PC-9 (cell line): ENCODE measurements at places on chromosomes 1 and 21. TPM values are rescaled to one million over a fixed set of nuclear protein-coding genes. Genes with fewer than 3 reads are reported as not detected.

Gene SPRR2G
- total RNA-seq, result not detected in 2 replicates

DNA sequence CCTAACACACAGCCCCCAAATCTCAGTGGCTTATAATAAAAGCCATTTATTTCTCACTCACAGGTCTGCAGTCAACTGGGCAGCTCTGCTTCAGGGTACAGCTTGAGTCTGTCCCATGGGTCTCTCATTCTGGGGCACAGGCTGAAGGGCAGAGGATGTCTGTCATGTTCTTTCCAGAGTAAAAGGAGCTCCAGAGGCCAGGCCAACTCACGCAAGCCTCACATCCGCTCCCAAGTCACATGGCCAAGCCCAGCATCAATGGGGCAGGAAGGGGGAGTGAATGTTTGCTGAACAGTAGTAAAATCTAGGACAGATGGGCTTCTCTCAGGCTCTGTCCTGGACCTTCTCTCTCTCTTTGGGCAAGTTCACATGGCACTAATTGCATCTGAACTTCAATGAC is 7.1 kb upstream of the SSBP3 start:
- no peak for DNase-seq
- H3K36me3 ChIP-seq, result no peaks in the 10 kb centered on the region
- peaks cover 30% of the 10 kb centered on the region for H3K27me3 ChIP-seq
- H3K4me1 ChIP-seq, result peaks cover 15% of the 10 kb centered on the region
- H3K4me3 ChIP-seq, result no peak overlapping the region

GRCh38 chr1:167166690-167167075 is 54.0 kb upstream of the POU2F1 start:
- DNase-seq, result no peak
- no peaks in the 10 kb centered on the region for H3K27me3 ChIP-seq
- H3K27ac ChIP-seq, result no peak overlapping the region
- no peaks in the 10 kb centered on the region for H3K36me3 ChIP-seq

DNA sequence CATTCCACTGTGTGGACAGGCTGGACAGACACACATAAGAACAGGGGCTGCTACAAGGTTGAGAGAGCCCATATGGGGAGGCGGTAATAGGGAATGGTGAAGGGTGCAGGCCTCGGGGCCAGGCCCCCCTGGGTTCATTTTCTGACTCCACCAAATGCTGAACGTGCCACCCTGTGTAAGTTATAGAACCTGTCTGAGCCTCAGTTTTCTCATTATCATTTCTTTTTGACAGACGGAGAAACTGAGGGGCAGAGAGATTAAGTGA is 569.5 kb downstream of the PTPRU start:
- H3K36me3 ChIP-seq, result no peaks in the 10 kb centered on the region
- no peak overlapping the region for H3K27ac ChIP-seq
- no peaks in the 10 kb centered on the region for H3K4me1 ChIP-seq
- DNase-seq, result no peak
- no peaks in the 10 kb centered on the region for H3K27me3 ChIP-seq

- H3K4me1 ChIP-seq, result peaks cover 33% of the 10 kb centered on the region
- no peak overlapping the region for H3K4me3 ChIP-seq
- DNase-seq, result no peak
- no peaks in the 10 kb centered on the region for H3K27me3 ChIP-seq
These were observed 6.4 kb downstream of the PBX1 start for GRCh38 chr1:164565357-164565756.

DNA sequence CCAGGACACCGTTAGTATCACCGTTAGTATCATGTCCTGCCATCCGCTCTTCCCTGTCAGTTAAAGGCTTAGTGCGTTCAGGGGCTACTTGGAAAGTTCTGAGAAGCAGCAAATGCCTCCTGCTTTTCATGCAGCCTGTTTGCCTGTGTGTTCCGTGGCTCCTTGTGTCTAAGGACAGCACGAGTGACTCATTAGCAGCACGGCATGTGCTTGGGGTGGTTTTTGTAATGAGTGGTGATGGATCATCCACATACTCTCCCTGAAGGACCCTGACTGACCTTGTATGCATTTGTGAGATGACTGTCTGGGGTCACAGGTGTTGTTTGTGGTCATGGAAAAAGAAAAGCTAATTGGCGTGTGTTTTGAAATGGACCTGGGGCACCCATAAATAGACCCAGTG is 221.9 kb downstream of the PBX1 start:
- H3K36me3 ChIP-seq, result 0 out of 2 replicates have a peak, but pooled peaks cover 7% of the 10 kb centered on the region
- H3K27me3 ChIP-seq, result no peaks in the 10 kb centered on the region
- H3K4me1 ChIP-seq, result peaks cover 15% of the 10 kb centered on the region
- no peak overlapping the region for H3K4me3 ChIP-seq
- H3K27ac ChIP-seq, result no peak overlapping the region

DNA sequence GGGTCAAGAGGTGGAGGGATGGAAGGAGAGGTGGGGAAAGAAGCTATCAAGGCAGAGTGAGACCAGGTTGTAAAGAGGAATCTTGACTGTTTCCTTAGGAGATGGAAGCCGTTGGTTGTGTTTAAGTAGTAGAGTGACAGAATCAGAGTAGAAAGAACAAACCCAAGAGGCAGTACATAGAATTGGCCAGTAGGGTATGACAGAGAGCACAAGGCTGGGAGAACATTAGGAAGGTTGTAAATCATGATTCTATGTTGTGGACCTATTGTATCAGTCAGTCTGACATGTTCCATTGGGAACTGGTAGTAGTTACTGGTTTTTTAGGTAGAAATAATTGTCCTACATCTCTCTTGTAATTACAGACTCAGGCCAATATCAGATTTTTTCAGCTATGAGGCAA is 486.9 kb upstream of the USP24 start:
- no peaks in the 10 kb centered on the region for H3K27me3 ChIP-seq
- no peaks in the 10 kb centered on the region for H3K4me1 ChIP-seq
- H3K4me3 ChIP-seq, result no peak overlapping the region

- peaks cover 26% of the 10 kb centered on the region for H3K27me3 ChIP-seq
- H3K4me3 ChIP-seq, result no peak overlapping the region
- no peak for DNase-seq
- no peaks in the 10 kb centered on the region for H3K4me1 ChIP-seq
- H3K36me3 ChIP-seq, result no peaks in the 10 kb centered on the region
These were observed 14.5 kb downstream of the CD247 start for GRCh38 chr1:167503626-167504466.

Gene FCMR
- total RNA-seq, result 0.63 and 1.2 TPM in 2 replicates

DNA sequence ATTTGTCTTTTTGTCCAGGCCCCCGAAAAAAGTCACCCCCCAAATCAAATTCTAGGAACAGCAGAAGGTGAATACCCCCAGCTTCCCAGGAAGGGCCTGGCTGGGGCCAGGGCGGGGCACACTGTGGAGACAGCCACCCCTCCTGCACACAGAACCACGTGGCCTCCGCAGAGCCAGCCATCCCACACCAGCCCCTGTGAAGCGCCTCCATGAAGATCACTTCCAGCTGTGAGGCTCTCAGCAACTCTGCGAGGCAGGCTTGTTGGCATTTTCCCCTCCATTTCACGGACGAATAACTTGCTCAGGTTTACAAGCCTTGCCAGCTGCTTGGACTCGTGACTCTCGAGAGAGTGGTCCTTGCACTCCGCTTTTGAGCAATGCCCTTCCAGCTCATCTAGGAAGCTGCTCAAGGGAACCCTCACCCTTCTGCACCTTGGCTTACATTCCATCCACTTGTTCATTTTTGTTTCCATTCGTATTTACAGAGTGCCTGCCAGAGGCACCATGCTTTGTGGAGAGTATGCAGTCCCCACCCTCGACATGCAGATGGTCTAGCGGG is 48.2 kb downstream of the SYT6 start:
- H3K27me3 ChIP-seq, result no peaks in the 10 kb centered on the region
- H3K36me3 ChIP-seq, result no peaks in the 10 kb centered on the region
- no peak overlapping the region for H3K27ac ChIP-seq
- peaks cover 17% of the 10 kb centered on the region for H3K4me1 ChIP-seq
- no peak for DNase-seq
- H3K4me3 ChIP-seq, result no peak overlapping the region

DNA sequence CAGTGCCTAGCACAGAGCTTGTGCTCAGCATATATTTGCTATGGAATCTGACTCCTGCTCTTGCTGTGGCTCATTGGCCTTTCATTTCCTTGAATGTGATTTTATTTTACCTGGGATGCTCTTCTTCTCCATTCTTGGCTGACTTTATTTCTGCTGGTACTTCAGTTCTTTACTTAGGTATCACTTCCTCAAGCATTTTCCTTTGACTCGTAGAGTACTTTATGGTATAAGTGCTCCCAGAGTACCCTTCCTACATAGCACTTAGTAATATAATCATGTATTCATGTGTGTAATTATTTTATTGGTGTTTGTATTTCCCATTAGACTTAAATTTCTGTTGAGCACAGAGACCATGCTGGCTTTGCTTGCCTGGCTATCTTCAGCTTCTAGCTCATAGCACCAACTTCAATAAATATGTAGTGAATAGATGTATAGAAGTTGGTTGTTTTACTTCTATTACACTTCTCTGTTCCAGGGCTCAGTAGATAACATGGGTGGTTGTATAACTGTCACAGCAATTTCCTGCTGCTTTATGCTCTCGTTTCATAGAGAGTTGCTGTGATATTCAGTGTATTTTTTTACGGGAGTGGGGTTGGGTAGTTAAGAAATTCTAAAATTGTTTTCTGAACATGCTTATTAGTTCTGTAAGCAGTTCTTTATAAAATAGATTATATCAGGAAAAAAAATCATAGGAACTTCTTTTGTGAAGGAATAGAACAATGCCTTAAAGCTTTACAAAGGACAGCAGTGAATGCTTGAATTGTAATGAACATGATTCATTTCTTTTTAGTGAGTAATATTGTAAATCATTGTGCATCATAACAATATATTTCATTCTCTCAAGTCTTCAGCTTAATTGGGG is 112.2 kb downstream of the NEK7 start:
- no peaks in the 10 kb centered on the region for H3K36me3 ChIP-seq
- DNase-seq, result no peak
- no peak overlapping the region for H3K4me3 ChIP-seq
- no peaks in the 10 kb centered on the region for H3K27me3 ChIP-seq

Gene SH2D1B
- not detected in 2 replicates for total RNA-seq

DNA sequence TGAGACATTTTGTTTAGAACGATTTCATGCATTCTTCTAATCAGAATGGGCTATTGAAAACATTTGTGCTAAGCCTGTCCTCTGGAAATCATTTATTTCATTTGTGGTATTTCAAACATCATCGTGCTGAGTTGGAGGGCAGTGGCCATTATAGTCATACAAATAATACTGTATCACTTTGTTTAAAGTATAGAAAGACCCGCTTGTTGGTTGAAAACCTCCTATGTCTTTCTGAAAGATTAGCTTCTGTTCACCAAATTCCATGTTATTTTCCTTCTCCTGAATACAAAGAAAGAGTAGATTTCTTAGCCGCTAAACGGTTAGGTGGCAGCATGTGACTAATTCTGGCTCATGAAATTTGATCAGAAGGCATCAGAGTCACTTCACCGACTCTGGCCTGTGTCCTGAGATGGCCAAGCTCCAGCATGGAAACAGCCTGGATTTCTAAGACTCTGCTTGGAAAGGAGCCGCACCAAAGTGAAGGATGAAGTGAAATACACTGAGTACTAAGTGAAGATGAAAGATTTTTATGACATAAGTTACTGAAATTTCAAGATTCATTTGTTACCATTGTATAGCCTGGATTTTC is 355.1 kb downstream of the USP25 start:
- H3K36me3 ChIP-seq, result no peaks in the 10 kb centered on the region
- no peaks in the 10 kb centered on the region for H3K27me3 ChIP-seq
- H3K27ac ChIP-seq, result no peak overlapping the region
- no peaks in the 10 kb centered on the region for H3K4me1 ChIP-seq
- no peak overlapping the region for H3K4me3 ChIP-seq
- no peak for DNase-seq

Gene UMODL1
- 0.25 TPM in 1 of 2 replicates, not detected in the other for total RNA-seq

Gene TNFRSF1B
- 2.7 and 3.3 TPM in 2 replicates for total RNA-seq

DNA sequence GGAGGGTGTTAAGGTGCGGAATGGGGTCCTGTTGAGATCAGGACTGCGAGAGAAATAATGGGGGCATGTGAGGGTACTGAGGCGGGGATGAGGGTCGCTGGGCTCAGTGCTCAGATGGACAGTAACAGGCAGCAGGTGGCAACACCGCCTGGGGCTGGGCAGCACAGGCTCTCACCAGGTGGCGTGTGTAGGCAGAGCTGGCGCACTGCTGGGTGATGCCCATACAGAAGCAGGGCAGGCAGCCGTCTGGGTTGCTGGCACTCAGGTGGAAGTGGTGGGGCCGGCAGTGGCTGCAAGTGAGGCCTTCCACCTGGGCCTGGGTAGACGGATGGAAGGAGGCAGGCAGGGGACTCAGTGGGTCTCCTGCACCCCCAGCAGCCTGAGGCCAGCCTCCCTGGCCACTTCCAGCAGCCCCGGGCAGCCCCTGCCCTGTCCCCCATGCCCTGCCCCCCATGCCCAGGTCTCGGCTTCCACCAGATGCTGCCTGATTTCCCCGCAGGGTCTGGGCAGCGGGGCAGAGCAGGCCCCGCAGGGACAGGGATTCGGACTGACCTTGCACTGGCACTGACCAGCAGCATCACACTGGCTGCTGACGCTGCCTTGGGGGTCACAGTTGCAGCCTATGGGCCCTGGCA is 60.5 kb downstream of the LDLRAD2 start:
- no peaks in the 10 kb centered on the region for H3K36me3 ChIP-seq
- no peak overlapping the region for H3K27ac ChIP-seq
- DNase-seq, result peak; percentile 44
- H3K4me3 ChIP-seq, result no peak overlapping the region
- no peaks in the 10 kb centered on the region for H3K27me3 ChIP-seq

Gene S100A9
- total RNA-seq, result 2.1 and 4.3 TPM in 2 replicates

- no peaks in the 10 kb centered on the region for H3K4me1 ChIP-seq
- no peak overlapping the region for H3K4me3 ChIP-seq
- no peaks in the 10 kb centered on the region for H3K36me3 ChIP-seq
- DNase-seq, result no peak
- H3K27ac ChIP-seq, result no peak overlapping the region
These were observed 140.0 kb downstream of the ETS2 start for GRCh38 chr21:38945545-38946245.

Gene CD53
- not detected in 2 replicates for total RNA-seq

Gene EPHA10
- 7.6 and 12.1 TPM in 2 replicates for total RNA-seq

Gene DPYD
- 20.0 and 24.1 TPM in 2 replicates for total RNA-seq

DNA sequence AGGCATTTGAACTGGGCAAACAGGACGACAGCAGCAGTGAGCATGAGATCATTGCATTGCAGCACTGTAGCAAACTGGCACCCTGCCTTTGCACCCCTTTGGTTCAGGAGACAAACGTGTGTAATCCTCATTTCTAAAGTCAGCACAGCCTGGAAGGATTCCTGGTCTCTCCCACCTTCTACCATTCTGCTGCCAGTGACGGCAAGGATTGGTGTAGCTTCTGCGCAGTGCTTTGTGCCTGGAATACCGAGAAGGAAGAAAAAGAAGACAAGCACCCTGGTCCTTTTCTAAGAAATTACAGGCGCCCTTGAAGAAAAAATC is 805.3 kb downstream of the USP25 start:
- no peaks in the 10 kb centered on the region for H3K4me1 ChIP-seq
- no peaks in the 10 kb centered on the region for H3K27me3 ChIP-seq
- H3K4me3 ChIP-seq, result no peak overlapping the region
- no peak overlapping the region for H3K27ac ChIP-seq
- H3K36me3 ChIP-seq, result no peaks in the 10 kb centered on the region
